ENCODE measurements at places on chromosomes 2 and 18. TPM values are rescaled to one million over a fixed set of nuclear protein-coding genes. Genes with fewer than 3 reads are reported as not detected.

DNA sequence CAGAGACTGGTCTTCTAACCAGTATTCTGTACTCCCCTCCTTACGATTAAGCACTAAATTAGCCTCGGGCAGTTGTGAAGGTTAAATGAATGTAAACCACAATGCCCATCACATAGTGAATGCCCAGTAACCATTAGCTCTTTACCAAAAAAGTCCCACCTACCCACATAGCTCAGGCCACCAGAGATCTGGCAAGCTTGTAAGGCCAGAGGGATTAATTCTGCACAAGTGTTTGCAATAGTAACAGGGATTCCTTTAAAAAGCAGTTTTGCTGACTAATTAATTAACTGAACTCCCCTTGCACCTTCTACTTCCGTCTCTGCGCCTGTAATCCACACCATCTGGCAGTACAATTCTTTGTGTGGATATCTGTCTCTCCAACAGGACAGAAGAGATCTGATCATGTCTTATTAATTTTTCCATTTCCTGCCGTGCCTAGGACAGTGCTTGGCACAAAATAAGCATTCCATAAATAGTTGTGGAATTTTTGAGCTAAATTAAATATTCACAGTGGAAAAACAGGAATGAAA, 36.2 kb upstream of the IGFBP2 start:
- no peaks in the 10 kb centered on the region for H3K36me3 ChIP-seq
- DNase-seq, result no peak
- H3K4me1 ChIP-seq, result no peaks in the 10 kb centered on the region

The IL1B gene
- total RNA-seq, result not detected

DNA sequence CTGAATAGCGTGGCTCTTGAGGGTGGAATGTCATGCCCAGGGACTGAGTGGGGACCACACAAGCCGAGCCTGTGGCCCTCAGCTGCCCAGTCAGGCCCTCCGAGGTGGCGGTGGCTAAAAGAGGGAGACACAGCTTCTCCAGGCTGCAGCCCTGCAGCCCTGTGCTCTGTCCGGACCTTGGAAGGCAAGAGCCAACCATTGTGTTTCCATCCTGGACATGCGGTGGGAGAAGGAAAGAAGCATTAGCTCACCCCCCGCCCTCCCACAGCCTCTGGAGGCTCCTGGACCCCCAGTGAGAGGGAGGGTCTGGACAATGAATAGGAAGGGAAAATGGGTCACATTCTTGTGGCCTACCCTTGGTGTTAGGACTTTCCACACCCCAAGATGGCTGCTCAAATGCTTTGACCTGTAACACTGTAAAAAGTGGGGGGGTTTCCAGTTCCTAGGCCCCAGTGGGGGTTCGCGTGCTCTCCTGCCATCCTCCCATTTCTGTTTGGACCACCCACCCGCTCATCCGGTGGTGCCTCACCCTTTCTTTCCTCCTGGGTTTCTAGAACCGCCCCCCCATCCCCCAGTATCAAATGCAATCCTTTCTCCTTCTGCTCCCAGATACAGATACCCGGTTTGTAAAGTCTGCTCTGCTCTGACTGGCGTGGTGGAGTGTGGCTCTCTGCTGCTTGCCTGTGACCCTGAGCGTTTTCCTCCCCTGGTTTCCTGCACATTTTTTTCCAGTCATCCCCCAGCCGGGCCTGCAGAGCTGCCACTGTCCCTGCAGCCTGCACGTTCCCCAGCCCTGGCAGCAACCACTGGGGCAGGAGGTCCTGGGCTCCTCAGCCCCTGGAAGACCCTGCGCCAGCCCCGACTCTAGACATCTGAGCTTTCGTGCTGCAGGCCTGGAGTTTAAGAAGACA, 36.3 kb upstream of the SMAD7 start:
- no peaks in the 10 kb centered on the region for H3K27me3 ChIP-seq
- H3K4me1 ChIP-seq, result peaks cover 4% of the 10 kb centered on the region
- no peak overlapping the region for H3K27ac ChIP-seq
- no peaks in the 10 kb centered on the region for H3K36me3 ChIP-seq

The RND3 gene
- total RNA-seq, result not detected

DNA sequence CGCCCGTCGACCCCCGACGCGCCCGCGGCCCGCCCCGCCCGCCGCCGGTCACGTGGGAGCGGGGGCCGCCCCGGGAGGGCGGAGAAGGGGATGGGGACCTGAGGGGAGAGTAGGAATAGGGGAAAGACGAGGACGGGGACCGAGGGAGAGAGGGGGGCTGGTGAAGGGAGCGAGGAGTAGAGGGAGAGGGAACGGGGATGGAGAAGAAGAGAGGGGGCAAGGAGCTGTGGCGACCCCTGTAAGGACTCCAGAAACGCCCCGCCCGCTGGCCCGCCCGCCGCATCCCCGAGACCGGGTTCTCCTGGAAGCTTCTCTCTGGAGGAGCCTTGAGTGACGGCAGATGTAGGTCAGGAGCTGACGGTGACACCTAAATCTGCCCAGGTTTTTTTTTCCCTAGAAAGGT, 615 bp downstream of the ADNP2 start:
- peak overlapping the region; percentile 80 for H3K27ac ChIP-seq
- H3K27me3 ChIP-seq, result no peaks in the 10 kb centered on the region
- H3K4me1 ChIP-seq, result peaks cover 36% of the 10 kb centered on the region
- DNase-seq, result peak; percentile 30
- peak overlapping the region; percentile 79 for H3K4me3 ChIP-seq

DNA sequence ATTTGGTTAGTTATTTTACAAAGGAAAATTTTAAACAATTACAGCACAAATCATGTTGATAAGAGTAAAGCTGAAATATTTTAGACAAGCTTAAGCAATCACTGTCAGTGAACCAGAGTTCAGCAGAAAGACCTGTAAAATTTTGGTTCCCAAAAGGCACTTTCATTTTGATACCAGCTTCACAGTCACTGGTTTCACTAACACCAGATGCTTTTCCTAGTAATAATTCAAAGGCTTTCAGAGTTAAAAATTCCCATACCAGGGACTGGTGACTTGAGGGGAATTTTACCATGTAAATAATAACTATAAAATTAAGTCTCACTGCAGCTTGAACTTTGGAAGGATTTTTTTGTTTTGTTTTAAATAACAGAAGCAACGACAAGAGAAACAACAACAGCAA, 102.3 kb upstream of the CD302 start:
- no peak overlapping the region for H3K27ac ChIP-seq
- H3K4me1 ChIP-seq, result peaks cover 76% of the 10 kb centered on the region
- H3K36me3 ChIP-seq, result peaks cover 47% of the 10 kb centered on the region
- DNase-seq, result no peak

DNA sequence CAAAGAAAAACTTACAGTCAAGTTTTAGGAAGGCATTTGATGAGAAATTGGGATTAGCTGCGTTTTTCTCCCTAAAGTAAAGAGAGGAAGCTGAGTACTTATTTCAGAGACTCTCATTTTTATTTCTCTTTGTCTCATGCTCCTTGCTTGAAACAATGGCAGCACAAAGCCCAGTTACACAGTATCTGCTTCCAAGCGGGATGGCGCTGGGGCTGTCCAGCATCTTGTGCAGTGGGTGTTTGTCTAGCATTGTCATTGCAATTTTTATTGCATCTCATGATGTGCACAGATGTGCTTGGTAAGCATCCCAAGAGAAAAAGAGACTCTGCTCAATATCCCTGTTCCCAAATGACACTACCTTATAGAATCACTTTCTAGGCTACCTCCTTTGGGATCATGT, 102.8 kb upstream of the ZNF521 start:
- no peak overlapping the region for H3K4me3 ChIP-seq
- H3K27ac ChIP-seq, result no peak overlapping the region
- H3K27me3 ChIP-seq, result no peaks in the 10 kb centered on the region

DNA sequence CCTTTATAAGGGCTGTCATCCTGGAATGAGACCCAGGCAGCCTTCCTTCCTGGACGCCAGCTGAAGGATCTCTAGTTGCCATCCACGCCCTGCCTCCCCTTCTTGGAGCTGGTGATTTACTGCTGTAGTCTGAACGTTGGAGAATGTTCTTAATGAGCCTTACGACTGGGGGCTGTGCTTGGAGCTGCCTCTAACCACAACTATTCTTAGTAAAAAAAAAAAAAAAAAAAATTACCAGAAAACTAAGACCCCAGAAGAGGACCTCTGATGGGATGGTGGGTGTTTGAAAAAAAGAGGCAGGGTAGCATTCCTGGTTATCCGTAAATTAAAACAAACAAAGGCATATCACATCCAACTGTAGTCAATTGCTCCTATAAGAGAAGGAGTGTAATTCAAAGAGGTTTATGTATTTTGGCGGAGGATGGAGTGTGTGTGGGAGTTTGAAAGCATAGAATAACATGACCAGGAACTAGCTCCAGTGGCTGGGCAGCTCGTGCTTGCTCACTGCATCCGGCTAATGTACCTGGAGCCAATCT, 105.4 kb downstream of the QPCT start:
- H3K27me3 ChIP-seq, result no peaks in the 10 kb centered on the region
- no peak overlapping the region for H3K4me3 ChIP-seq
- no peak for DNase-seq
- H3K36me3 ChIP-seq, result no peaks in the 10 kb centered on the region
- H3K4me1 ChIP-seq, result peaks cover 19% of the 10 kb centered on the region

All from activated naive CD4-positive, alpha-beta T cell treated with anti-CD3 and anti-CD28 coated beads for 36 hours (primary cell).